ENCODE measurements at places on chromosomes 1 and 21.

DNA sequence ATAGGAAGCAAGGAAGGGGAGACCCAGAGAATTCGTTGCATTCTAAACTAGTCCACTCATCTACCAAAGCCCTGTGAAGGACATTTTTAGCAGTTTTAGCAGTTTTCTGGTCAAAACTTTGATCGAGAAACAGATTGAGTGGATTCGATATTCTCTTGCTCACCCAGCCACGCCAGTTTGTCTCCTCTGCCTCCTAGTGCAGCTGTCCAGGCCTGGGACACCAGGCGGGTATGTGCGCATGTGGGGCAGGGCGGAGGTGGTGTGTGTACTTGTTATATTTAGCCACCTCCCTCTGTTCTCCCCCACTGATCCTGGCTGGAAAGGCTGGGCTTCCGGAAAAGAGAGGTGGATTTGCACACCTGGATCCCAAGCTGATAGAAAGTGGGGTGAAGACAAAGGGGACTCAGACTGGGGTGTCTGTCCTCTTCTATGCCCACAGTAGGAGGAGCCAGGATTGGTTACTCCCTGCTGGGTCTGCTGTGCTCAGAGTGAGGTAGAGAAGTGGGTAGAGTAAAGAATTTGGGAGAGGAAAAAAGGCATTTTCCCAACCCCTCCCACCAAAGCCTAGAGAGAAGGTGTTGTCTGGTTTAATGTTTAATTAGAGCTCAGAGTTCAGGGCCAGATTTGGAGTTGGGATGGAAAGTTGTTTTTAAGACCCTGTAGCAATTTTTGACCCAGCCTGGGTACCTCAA is 3.8 kb downstream of the LMNA start:
- peaks cover 15% of the 10 kb centered on the region for H3K27me3 ChIP-seq
- no peak overlapping the region for H3K27ac ChIP-seq
- no peak for DNase-seq
- H3K4me1 ChIP-seq = peaks cover 41% of the 10 kb centered on the region

- H3K27me3 ChIP-seq = no peaks in the 10 kb centered on the region
- H3K27ac ChIP-seq = no peak overlapping the region
Observed at GRCh38 chr1:43309405-43310025, 8.7 kb downstream of the TIE1 start.

GRCh38 chr1:24363994-24364393 is 44.8 kb downstream of the GRHL3 start:
- DNase-seq = no peak
- H3K4me1 ChIP-seq = peaks cover 14% of the 10 kb centered on the region
- H3K4me3 ChIP-seq = no peak overlapping the region
- peaks cover 3% of the 10 kb centered on the region for H3K27me3 ChIP-seq
- H3K36me3 ChIP-seq = no peaks in the 10 kb centered on the region

DNA sequence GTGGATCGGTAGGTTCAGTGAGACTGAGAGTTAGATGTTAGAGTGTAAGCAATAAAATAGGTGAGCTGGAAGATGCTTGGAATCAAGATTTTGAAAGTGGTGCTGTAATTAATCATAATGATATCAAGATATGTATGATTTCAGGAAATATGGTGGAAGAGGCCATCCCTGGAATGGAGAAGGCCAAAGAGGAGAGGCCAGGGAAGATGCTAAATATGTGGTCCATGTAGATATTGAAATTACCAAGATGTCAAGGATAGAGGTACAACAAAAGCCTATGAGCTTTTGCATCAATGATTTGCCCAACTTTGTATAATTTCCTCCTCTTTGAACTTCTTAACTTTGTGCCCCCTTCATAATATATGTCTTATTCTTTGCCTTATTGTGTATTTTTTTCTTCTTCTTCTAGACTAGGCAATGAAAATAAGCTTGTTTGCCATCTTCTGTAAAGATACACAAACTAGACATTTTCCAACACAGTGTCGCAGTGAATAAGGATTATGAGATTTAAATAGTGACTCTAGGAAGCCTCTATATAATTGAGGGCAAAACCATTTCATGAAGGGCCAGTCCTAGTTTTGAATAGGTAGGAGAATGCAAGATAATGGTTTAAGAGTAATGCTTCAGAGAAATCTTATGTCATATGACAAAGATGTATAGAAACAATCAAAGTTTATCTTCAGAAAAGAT is 8.9 kb downstream of the PTGS2 start:
- H3K27ac ChIP-seq = no peak overlapping the region
- DNase-seq = no peak
- no peaks in the 10 kb centered on the region for H3K36me3 ChIP-seq
- H3K4me3 ChIP-seq = no peak overlapping the region

DNA sequence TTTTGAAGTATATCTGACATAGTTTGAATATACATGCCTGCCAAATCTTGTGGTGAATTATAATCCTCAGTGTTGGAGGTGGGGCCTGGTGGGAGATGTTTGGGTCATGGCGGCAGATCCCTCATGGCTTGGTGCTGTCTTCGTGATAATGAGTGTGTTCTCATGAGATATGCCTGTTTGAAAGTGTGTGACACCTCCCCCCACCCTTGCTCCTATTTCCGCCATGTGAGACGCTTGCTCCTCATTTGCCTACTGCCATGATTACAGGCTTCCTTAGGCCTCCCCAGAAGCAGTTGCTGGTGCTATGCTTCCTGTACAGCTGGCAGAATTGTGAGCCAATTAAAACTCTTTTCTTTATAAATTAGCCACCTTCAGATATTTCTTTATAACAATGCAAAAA is 436.6 kb upstream of the BEND5 start:
- H3K27me3 ChIP-seq = peaks cover 4% of the 10 kb centered on the region
- H3K36me3 ChIP-seq = no peaks in the 10 kb centered on the region
- no peaks in the 10 kb centered on the region for H3K4me1 ChIP-seq
- no peak overlapping the region for H3K4me3 ChIP-seq

- no peak overlapping the region for H3K27ac ChIP-seq
- no peaks in the 10 kb centered on the region for H3K4me1 ChIP-seq
- H3K27me3 ChIP-seq = peaks cover 5% of the 10 kb centered on the region
- DNase-seq = no peak
- no peak overlapping the region for H3K4me3 ChIP-seq
Observed at GRCh38 chr1:7390604-7391000, 380.5 kb upstream of the VAMP3 start.

DNA sequence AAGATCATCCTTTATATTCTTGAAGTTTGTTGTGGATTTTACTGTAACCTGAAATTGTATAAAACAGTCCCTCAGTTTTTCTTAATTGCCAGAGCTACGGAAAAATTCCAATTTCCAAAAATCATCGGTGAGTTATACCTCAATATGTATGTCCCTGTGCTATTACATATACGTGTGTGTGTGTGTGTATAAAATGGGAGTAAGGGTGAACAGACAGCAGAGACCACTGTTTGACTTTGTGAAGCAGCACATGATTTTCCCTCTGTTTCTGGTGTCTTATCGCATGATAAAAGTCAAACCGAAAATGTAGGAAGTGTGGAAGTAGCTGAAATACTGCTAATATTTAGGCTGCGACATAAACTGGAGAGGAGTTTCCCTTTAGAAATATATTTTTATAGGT is 1.2 kb downstream of the OR2T1 start:
- no peaks in the 10 kb centered on the region for H3K4me1 ChIP-seq
- no peaks in the 10 kb centered on the region for H3K27me3 ChIP-seq
- no peak overlapping the region for H3K4me3 ChIP-seq
- H3K36me3 ChIP-seq = no peaks in the 10 kb centered on the region
- H3K27ac ChIP-seq = no peak overlapping the region
- DNase-seq = no peak

DNA sequence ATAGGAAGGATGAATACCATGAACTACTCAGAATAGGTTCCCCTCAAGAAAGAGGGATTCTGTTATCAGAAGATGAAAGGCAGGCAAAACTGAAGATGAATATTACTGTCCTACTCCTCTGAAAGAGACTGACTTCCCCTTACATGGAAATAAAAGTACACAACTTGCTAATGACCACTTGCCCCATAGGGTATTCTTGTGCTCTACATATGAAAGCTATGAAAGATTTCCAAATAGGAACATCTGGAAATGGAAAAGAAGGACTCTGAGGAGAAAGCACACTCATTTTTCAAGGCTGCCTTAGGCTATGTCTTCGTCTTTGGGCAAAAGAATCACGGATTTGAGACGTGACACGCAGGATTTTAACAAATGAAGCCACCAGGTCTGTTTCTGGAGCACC is 170.1 kb upstream of the DAB1 start:
- no peaks in the 10 kb centered on the region for H3K4me1 ChIP-seq
- no peaks in the 10 kb centered on the region for H3K36me3 ChIP-seq
- H3K27ac ChIP-seq = no peak overlapping the region
- H3K27me3 ChIP-seq = peaks cover 2% of the 10 kb centered on the region

DNA sequence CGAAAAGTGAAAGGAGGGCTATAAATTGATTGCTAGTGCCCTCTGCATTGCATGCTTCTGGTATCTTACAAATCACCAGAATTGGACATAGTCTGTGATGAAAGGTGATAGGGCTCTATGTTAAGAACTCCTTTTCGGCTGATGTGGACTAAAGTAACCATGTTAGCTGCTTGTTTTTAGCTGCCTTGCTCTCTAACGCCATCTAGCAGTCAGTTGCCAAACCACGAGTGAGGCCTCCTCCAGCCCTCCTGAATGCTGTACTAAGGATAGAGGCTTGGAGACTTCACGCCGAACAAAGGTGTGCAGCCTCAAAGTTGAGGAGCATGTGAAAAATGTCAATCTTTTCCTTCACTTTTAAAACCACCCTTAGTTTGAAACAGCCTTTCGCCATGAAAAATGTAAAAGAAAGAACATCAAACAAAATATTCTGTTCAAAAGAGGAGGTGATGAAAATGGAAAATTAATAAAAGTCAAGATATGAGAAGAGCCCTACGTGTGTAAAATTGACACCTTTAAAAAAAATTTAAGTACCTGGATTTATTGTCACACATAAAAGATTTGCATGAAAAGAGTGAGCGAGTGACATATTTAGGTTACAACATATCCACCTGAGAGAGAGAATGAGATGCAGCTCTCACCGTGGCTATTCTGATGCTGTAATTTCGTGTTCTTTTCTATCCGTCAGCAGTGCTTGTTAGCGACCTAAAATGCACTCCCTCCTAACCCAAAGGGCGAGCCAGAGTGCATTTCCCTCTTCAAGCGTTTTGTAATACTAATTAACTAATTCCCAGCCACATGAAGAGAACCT is 8.1 kb downstream of the LRRC53 start:
- no peaks in the 10 kb centered on the region for H3K36me3 ChIP-seq
- H3K4me1 ChIP-seq = no peaks in the 10 kb centered on the region
- H3K27ac ChIP-seq = no peak overlapping the region
- H3K4me3 ChIP-seq = no peak overlapping the region

DNA sequence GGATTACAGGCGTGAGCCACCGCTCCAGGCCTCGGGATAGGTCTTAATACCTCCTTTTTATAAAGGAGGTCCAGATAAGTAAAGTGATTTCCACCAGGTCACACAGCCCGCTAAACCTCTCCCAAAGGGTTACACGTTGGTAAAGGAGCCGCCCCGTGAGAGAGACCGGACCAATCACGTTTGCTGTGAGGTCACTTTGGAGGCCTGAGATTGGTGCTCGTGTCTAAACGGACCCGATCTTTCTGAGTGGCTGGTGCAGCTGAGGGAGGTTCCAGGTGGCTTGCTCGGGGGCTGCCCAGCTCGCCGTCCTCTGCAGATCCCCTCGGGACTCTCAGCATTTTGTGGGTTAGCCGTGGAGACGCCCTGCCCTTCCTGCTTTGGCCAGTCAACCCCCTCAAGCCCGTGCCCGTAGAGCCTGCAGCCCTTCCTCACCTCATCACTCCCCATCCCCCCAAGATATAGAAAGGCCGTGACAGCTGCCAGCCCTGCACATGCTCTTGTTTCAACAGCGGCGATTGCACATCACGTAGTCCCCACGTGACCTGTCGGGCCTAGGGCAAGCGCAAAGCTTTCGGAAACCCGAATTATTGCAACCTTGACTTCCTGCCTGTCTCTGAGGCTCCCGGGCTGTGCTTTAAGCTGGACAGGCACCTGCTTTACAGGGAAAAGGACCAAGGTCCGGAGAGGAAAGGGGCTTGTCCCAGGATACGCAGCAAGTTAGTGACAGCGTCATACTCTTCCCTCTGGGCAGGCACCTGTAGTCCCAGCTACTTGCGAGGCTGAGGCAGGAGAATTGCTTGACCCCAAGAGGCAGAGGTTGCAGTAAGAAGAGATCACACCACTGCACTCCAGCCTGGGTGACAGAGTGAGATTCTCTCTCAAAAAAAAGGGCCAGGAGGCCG is 5.0 kb upstream of the COA7 start:
- DNase-seq = peak; percentile 89
- H3K36me3 ChIP-seq = peaks cover under 1% of the 10 kb centered on the region
- peak overlapping the region; percentile 79 for H3K4me3 ChIP-seq
- H3K27me3 ChIP-seq = no peaks in the 10 kb centered on the region
- peak overlapping the region; percentile 93 for H3K27ac ChIP-seq
- peaks cover 16% of the 10 kb centered on the region for H3K4me1 ChIP-seq

- DNase-seq = peak; percentile 37
- H3K4me3 ChIP-seq = peak overlapping the region; percentile 98
- H3K27ac ChIP-seq = peak overlapping the region; percentile 99
- peaks cover 1% of the 10 kb centered on the region for H3K27me3 ChIP-seq
- peaks cover 33% of the 10 kb centered on the region for H3K4me1 ChIP-seq
Observed at GRCh38 chr1:28510273-28510969, 4.6 kb downstream of the RCC1 start.

GRCh38 chr1:39268112-39268581 is 63.7 kb downstream of the MACF1 start:
- peaks cover 79% of the 10 kb centered on the region for H3K4me1 ChIP-seq
- peaks cover 18% of the 10 kb centered on the region for H3K36me3 ChIP-seq
- peak overlapping the region; percentile 88 for H3K27ac ChIP-seq
- H3K4me3 ChIP-seq = peak overlapping the region; percentile 57
- peak; percentile 43 for DNase-seq

DNA sequence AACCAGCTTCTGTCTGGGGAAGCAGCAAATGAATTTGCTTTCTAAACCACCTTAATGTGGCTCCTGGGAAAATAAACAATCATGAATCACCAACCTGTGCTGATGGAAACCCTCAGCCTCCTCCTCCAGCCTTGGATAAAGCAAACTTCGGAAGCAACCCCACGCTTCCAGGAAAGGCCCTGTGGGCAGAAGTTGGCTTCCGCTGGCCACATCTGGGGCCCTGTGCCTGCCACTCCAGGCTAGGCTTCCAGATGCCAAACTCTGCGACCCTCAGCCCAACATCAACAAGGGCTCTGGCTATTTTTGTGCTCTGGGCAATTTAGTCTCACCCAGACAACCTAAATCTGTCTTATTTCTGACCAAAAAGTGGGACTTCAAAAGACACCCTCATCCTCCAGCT is 6.2 kb upstream of the OXCT2 start:
- H3K4me3 ChIP-seq = no peak overlapping the region
- no peaks in the 10 kb centered on the region for H3K27me3 ChIP-seq
- H3K27ac ChIP-seq = no peak overlapping the region
- H3K4me1 ChIP-seq = no peaks in the 10 kb centered on the region
- H3K36me3 ChIP-seq = no peaks in the 10 kb centered on the region

GRCh38 chr1:159675046-159675445 is 39.3 kb downstream of the CRP start:
- H3K4me3 ChIP-seq = no peak overlapping the region
- no peaks in the 10 kb centered on the region for H3K4me1 ChIP-seq
- no peak overlapping the region for H3K27ac ChIP-seq
- no peaks in the 10 kb centered on the region for H3K36me3 ChIP-seq
- DNase-seq = no peak
- H3K27me3 ChIP-seq = peaks cover 10% of the 10 kb centered on the region

GRCh38 chr1:89081005-89081404 is 16.0 kb upstream of the GBP1 start:
- H3K27me3 ChIP-seq = no peaks in the 10 kb centered on the region
- no peaks in the 10 kb centered on the region for H3K4me1 ChIP-seq
- H3K27ac ChIP-seq = no peak overlapping the region
